ENCODE measurements at places on chromosomes 13 and 19.

DNA sequence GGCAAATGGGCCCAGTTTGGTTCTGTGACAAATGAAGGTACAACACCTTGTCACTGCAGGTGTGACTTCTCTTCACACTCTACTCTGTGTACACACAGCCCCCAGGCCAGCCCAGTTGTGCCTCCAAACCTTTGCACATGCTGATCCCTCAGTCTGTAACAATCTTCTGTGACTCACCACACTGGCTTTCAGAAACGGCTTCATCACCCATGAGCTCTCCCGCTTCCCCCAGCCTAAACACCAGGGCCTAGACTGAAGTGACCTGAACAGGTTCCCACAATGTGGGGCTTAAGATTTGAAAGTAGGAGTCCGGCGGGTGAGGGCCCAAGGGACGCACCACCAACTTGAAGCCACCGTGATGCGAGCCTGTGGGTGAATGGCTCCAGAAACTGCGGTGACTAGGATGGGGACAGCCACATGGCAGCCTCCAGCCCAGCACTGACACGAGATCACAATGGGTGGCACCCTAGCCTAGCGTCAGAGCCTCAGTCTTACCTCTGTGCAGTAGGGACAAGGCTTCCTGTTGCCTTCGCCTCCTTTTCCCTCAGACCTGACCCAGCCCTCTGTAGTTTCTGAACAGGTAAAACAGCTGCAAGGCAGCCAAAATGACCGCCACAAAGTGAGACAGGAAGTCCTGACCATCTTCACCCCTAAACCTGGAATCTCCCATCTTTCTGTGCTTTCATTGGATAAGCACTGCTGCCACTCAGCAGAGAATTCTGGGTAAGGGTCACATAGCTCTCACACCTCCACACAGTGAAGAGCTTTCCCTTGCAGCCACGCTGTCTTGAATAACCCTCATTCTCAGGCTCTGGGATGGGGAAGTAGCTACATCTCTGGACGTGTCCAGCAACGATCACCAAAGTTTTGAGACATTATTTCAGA lies 34.2 kb upstream of the ZNF599 start:
- no peak for DNase-seq

- no peak for DNase-seq
Measured at GRCh38 chr19:15874821-15875474, 22.9 kb downstream of the CYP4F2 start.

GRCh38 chr13:22040810-22041364 lies 370.0 kb downstream of the FGF9 start:
- no peak for DNase-seq

DNA sequence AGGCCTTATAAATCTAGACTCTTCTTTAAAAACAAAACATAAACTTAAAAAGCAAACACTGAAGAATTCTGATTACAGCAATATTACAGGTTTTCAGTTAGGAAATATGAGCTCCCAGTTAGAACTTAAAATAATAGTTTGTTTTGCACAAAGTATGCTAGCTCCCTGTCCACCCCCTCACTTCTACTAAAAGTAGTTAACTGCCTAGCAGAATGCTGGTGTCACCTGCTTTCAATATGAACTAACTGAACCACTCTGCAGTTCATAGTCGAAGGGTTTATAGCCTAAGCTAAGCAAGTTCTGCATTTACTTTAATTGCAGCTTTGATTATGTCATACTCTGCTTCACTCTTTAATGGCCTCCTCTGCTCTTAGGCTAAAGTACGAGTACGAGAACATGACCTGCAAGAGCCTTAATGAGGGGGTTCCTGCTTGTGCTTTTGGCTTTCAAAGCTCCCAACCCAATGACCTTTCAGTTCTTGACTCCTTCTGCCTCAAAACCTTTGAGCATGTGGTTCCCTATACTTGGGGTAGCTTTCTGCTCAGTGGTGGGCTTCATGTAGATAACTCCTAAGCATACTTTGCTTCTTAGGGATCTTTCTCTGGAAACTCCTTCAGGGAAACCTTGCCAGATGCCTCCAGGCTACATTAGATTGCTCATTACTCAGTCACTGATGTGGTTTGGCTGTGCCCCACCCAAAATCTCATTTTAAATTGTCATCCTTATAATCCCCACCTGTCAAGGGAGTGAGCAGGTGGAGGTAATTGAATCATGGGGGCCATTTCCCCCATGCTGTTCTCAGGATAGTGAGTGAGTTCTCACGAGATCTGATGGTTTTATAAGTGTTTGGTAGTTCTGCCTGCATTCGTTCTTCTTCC lies 278.9 kb upstream of the ARGLU1 start:
- DNase-seq, result no peak

DNA sequence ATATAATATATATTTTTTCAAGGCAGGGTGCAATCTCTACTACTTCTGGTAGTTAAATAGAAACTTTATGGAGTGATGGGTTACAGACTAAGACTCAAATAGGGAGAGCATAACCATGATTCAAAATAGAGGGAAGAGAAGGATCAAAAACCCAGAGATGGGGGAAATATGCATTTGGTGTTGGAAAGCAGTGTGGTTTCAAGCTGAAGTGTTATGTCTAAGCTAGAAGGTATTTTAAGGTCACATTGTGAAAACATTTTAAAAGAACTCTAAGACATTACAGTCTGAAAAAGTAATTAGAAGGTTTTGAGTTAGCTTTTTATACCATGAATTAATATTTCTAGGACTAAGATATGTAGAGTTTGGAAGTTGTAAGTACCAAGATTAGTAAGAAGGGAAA lies 2741.4 kb downstream of the PCDH9 start:
- no peak for DNase-seq

- DNase-seq, result no peak
Measured at GRCh38 chr13:55439450-55439849, 1701.3 kb upstream of the PRR20A start.

GRCh38 chr13:19591864-19592263 lies 30.5 kb upstream of the TPTE2 start:
- no peak for DNase-seq

- no peak for DNase-seq
Measured at GRCh38 chr19:56995303-56995702, 124.5 kb upstream of the USP29 start.

GRCh38 chr13:85236413-85236812 lies 562.8 kb downstream of the SLITRK6 start:
- no peak for DNase-seq

DNA sequence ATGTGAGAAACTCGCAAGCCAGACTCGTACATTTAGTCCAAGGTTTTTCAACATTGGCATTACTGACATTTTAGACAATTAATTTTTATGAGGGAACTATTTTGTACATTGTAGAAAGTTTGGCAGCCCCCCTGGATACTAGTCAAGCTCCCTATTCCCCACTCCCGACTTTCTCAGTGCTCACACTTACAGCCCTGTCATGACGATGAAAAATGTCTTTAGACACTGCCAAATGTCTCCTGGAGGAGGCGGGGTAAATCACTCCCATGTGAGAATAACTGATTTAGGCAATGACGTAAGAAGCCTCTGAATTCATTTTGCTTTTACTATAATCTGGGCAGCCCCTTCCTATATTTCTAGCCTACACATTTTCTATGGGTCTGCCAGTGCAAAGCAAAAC lies 535.8 kb upstream of the KLHL1 start:
- no peak for DNase-seq

DNA sequence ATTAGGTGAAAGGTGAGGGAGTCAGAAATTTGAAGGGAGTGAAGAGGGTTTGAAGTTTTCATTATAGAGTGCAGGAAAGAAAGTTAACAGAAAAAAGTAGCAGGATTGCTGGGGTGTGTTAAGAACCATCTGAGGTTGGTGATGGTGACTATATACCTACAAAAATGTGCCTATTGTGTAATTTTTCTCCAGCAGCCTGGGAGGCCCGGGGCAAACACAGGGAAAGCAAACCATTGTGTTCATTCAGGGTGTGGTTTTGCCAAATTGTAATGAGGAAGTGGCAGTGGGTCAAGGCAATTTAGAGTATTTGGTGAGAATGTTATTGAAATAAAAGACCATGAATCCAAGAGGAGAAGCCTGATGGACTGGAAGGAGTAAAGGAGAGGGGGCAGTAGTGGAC lies 8.2 kb upstream of the SUCLA2 start:
- no peak for DNase-seq

DNA sequence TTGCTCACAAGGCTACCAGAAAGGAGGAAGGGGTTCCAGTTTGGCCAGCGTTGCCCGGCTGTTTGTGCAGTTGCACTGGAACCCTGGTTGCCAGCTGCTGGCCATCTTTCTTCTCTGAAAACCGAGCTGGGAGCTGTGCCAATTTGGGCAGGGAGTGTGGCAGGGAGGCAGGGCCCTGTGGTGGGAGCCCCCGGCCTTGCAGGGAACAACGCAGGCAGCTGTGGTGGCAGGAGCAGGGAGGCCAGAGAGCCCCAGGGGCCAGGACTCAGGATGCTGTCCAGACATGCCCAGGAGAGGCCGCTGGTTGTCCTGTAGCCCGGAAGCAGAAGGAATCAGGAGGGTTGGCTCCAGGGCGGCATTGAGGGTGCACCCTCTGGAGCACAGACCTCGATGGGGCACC lies 4.8 kb downstream of the KMT5C start:
- no peak for DNase-seq

GRCh38 chr19:4130744-4131438 lies 7.0 kb upstream of the MAP2K2 start:
- DNase-seq, result no peak

DNA sequence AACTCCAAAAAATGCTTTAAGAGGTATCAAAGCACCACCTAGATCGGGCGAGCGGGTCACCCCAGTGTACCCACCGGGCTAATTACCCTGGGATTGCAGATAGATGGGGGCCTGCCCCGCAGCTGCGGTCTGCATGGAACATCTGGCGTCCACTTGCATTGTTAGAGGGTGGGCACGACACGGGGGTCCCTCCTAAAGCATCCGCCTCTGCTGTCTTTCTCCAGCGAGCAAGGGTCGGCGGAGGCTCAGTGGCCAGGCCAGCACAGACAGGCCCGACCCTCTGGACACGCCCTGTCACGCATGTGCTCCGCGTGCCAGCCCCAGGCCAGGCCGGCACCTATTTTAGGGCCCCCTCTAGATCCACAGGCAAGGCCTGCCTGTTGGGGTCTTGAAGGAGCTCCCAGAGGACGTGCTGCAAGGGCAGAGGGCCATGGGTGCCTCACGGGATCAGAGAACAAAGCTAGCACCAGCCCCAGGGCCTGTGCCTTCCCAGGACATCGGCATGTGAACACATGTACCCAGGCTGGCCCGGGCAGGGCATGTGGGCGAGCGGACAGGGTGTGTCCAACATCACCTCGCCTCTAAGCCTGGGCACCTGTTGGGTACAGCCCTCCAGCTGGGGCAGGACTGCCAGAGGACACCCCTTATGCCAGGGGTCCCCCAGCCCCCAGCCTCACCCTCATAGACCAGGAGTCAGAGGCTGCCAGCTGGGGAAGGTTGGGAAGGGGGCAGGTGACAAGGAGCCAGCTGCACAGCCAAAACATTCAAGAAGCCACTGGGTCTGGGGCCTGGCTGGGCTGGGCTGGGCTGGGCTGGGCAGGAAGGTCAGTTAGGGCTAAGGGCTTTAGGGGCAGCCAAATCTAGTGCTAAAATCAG lies 35.6 kb upstream of the NANOS3 start:
- DNase-seq, result no peak

GRCh38 chr19:2536461-2536860 lies 60.5 kb downstream of the GADD45B start:
- no peak for DNase-seq

GRCh38 chr13:36072152-36072935 lies 58.8 kb downstream of the DCLK1 start:
- DNase-seq, result no peak

GRCh38 chr19:3372413-3372812 lies 6.0 kb downstream of the NFIC start:
- DNase-seq, result no peak

GRCh38 chr13:60075850-60076249 lies 87.9 kb downstream of the DIAPH3 start:
- no peak for DNase-seq

DNA sequence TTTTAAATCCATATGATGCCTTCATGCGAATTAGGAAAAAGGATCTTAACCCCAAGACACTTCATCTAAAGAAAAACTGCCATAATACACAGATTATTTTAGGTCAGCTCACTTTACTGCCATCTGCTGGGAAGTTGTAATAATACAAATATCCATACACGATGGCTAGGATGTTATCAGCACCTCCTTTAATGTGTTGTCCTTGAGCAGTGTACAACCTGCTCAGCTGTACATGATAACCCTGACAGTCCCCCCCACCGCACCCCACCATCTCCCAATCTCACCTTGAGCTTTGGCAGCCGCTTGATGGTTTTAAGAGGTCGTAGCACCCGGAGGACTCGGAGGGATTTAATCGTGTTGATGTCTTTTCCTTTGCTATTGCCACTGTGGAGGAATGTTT lies 112.2 kb downstream of the IER2 start:
- DNase-seq, result no peak

DNA sequence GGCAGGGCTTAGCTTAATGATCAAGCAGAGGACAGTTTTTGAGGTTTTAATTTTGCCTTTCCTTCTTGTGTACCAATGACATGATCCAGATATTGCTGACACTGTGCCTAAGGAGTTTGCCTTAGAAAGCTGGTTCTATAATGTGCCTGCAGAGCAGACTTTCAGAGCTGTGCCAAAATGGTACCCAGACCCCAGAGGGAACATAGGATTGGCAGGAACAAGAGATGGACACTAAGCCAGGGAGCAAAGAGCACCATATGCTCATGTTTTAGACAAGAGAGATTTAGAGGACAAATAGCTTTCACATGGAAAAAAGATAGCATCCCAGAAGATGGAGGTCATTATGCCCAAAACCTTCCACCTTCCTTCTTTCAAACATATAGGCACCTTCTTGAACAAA lies 1241.5 kb upstream of the SPRY2 start:
- no peak for DNase-seq

GRCh38 chr19:2046046-2046907 lies 4.8 kb downstream of the MKNK2 start:
- no peak for DNase-seq

DNA sequence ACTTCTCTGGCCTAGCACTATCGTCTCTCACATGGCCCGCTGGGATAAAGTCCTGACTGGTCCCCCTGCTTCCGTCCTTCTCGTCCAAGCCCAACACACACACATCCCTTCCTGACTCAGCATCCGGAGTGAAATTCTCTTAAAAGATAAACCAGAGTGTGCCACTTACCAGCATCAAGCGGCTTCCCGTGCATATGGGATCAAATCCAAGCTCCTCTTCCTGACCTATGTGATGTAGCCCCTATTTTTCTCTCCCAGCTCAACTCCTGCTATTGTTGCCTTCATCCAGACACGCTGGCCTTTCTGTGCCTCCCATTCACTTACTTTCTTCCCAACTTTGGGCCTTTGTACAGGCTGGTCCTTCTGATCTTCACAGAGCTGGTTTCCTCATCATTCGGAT lies 530.4 kb downstream of the DIAPH3 start:
- DNase-seq, result no peak

DNA sequence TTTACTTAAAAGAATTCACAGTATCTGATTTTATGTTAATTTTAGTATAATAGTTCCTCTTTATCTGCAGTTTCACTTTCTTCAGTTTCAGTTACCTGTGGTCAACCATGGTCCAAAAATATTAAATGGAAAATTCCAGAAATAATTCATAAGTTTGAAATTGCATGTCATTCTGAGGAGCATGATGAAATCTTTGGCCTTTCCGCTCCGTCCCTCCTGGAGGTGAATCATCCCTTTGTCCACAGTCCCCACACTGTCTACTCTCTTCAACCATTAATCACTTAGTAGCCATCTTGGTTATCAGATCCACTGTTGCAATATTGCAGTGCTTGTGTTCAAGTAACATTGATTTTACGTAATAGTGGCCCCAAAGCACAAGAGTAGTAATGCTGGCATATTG lies 26.9 kb downstream of the SLITRK6 start:
- no peak for DNase-seq

- DNase-seq, result no peak
Measured at GRCh38 chr19:38250821-38251563, 5.2 kb downstream of the PPP1R14A start.

Measured in stimulated activated naive CD4-positive, alpha-beta T cell treated with Interleukin-2 at 50 U/mL for 16 hours (primary cell).